ENCODE measurements at places on chromosomes 1 and 21.

- DNase-seq, result no peak
Measured at GRCh38 chr1:3735027-3735681, 17.1 kb upstream of the CCDC27 start.

DNA sequence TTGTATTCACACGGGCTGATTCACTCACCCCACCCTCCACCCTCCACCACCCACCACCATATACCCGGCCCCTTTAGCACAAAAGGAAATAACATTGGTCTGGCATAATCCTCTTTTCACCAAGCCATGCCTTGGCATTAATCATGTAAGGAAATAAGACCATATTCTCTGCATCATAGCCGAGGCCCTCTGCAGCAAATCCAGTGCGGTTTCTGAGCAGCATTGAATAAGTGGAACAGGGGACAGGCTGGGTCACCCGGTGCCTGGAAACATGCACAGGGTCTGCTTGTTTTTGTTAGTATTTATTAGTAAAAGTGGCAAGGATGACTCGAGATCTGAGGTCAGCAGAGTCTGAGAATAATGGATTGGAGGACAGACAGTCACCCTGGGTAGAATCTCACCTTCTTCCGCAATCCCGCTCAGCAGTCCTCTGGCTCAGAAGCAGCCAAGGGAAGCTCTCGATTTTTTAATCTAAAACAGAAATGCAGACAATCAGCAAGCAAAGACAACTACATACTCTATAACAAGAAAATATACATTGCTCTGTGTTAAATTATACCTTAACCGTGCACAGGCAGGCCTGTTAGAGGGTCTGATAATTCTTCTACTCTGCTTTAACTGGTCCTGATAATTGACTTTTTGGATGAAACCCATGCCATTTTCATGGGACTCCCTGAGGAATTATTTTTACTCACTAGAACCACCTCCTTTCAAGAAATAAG, 52.4 kb upstream of the CDC42BPA start:
- peak; percentile 16 for DNase-seq

- no peak for DNase-seq
Measured at GRCh38 chr21:33171616-33172169, 58.0 kb upstream of the IFNAR2 start.

- no peak for DNase-seq
Measured at GRCh38 chr1:40363721-40364120, 9.8 kb upstream of the SMAP2 start.

DNA sequence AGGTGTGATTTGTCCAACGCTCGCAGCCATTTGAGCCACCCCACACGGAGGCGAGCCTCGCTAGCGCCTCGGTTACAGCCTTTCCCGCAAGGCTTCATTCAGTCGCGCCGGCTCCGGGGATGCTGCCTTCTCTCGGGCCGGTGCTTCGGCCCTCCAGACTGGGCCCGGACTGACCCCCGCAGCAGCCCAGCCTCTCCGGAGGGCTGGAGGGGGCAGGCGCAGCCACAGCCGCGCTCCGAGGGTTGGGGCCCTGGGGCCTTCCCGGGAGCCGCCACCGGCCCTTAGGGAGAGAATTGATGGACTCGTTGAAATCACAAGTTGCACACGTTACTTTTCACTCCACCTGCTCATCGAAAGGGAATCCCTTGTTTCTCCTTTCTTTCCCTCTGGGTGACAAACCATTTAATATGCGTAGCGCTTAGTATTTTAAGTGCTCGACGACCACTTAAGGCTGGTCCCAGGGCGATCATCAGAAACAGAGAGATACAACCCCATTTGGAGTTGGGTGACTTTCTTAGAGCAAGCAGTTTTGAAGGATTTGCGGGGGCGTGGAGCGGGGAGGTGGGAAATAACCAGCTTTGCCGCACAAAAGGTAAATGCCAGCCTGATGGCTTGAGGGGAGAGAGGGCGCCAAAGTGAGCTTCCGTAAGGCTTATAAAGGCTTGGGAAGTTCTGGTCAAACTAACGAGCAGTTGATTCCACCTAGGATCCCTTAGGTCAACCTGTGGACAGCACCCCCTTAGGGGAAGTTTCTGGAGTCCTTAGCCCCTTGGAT, 24.6 kb upstream of the ENAH start:
- no peak for DNase-seq

DNA sequence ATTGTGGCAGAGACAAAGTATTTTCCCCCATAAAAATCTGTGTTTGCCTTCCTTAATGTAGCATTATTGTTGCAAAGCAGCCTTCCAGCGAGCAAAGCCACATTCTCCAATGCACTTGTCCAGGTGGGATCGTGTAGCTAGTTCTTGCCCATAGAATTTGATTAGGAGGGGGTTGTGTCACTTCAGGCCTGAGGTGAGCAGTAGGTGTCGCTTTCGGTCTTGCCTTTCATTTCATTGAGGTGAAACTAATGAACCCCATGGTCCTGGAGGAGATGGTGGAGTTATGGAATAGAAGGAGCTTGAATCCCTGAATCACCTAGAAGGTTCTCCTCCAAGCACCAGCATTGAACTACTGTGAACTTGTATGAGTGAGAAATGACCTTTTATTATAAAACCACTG, 318.9 kb upstream of the PBX1 start:
- no peak for DNase-seq

DNA sequence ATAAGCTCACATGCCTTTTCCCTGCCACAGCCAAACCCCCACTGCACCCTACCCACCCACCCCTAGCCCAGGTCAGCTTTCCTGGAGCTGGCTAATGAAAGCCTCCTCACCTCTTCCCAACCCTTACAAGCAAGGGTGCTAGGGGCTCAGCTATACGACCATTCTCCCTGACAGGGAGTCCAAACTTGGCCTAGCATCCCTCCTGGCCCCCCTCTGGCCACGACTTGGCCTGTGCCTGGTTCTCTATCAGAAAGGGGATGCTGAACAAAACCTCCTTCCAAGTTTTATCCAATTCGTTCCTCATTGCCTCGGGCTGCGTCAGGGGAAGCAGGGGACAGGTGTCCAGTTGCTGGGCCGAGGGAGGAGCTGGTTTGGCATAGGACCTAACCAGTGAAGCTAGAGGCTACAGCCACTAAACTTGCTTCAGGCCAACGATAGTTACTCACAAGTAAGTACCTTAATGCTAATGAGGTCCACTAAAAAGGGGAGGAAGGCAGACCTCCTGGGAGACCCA, 8.6 kb downstream of the TMEM81 start:
- DNase-seq, result no peak

DNA sequence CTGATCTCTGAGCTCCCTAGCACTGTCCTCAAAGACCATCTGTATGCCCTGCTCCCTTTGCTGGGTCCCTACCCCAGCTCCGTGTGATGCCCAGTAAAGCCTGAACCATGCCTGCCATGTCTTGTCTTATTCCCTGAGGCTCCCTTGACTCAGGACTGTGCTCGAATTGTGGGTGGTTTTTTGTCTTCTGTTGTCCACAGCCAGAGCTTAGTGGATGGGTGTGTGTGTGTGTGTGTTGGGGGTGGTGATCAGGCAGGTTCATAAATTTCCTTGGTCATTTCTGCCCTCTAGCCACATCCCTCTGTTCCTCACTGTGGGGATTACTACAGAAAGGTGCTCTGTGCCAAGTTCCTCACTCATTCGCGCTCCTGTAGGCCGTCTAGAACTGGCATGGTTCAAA, 5.7 kb downstream of the GSTM5 start:
- DNase-seq, result no peak

DNA sequence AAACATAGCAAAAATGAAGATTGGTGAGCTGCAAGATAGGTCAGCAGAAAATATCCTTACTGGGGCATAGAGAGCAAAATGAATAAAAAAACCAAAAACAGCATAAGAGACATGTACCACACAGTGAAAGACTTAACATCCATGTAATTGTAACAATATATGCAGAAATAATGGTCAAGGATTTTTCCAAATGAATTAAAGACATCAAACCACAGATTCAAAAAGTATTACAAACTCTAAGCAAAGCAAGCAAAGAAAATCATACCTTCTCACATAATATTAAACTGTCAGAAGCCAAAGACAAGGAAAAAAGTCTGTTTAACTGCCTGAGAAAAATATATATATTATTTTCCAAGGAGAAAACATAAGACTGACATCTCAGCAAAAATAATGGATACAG, 111.3 kb downstream of the MIS18A start:
- DNase-seq, result no peak
